SK-MEL-5 (cell line): ENCODE measurements at places on chromosomes 1 and 21. TPM values are rescaled to one million over a fixed set of nuclear protein-coding genes. Genes with fewer than 3 reads are reported as not detected.

Gene A3GALT2
- not detected in 2 replicates for total RNA-seq

Gene S100A1
- total RNA-seq = 563 and 586 TPM in 2 replicates

Gene TDRD10
- not detected in 2 replicates for total RNA-seq

Gene LINGO4
- not detected in 2 replicates for total RNA-seq

Gene CASQ2
- 0.35 and 0.42 TPM in 2 replicates for total RNA-seq

Gene GFI1
- 0.08 and 0.61 TPM in 2 replicates for total RNA-seq

Gene FAM177B
- total RNA-seq = not detected in 2 replicates

Gene SPRR2G
- total RNA-seq = not detected in 2 replicates

DNA sequence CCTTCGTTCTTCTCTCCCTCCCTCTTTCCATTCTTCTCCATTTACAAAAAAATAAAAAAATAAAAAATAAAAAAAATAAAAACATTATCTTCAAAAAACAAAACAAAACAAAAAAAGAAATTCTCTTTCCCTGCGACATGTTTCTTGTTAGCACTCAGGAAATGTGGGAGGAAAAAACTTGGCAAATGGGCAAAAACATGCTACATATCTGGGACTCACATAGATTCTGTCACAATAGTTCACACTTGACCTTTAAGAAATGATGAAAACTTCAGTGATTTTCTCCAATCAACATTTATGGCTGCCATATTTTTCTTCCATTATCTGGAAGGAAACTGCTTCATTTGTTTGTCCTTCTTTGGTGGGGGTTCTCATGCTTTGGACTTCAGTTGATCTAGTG lies 109.3 kb downstream of the PRKAB2 start:
- DNase-seq = no peak

- no peak for DNase-seq
These were observed 49.8 kb upstream of the OLIG2 start for GRCh38 chr21:32975811-32976431.

DNA sequence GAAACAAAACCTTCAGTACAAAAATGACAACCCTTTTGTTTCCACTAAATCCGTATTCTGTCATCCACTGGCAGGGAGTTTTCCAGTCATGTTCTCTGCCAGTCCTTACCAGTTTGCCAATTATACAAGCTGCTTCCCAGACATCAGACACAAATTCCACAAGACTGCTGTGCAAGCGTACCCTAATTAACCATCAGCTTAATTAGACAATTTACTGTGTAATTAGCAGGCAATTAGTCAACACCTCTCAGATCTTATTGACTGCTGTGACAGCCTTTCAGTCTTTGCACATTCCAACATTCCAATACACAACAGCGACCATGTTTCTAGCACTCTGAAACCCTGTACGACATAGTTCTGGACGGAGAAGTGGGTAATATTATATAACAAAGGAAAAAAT lies 420.1 kb downstream of the DPYD start:
- DNase-seq = no peak

- DNase-seq = no peak
These were observed 113.7 kb upstream of the RUNX1 start for GRCh38 chr21:35162831-35163230.

DNA sequence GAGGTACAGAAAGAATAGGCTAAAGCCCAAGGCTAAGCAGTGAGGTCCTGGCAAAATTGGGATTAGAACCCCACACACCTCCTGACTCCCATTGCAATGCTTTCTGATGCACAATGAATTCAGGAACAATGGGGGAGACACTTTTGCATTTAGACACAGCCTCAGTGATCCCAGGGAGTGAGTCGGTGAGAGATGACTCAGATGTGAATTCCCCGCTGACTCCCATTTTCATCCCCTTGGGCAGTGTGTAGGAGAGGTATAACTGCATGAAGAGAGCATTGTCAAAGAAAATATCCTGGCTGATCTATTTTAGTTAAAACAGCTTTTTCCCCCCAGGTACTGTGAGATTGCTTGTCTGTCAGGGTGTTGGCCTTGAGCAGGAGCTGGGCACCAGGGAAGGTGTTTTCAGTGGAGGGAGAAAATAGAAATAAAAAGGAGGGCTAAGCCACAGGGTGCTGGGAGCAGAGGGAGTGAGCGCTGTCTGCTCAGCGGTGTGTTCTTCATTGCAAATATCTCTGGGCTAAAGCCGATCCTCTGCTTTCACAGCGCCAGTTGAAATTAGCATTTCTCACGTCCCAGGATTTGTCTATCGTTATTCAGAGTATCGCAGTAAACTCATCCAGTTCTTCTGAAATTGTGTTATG lies 247.7 kb upstream of the PTBP2 start:
- peak; percentile 2 for DNase-seq

DNA sequence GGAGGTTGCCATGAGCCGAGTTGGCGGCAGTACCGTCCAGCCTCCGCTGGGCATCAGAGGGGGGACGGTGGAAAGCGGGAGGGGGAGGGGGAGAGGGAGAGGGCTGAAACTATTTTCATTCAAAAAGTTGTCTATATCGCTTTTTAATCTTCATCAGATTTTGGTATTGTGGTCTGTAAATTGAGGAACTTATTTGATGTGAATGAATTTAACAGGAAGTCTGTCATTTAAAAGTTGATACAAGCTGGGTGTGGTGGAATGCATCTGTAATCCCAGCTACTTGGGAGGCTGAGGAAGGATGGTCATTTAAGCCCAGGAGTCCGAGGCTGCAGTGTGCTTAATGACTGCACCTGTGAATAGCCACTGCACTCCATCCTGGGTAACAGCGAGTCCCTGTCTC lies 3.0 kb upstream of the EPHX4 start:
- no peak for DNase-seq

GRCh38 chr21:15209224-15209623 lies 144.4 kb upstream of the NRIP1 start:
- peak; percentile 8 for DNase-seq

- no peak for DNase-seq
These were observed 28.7 kb upstream of the TRAPPC10 start for GRCh38 chr21:43983390-43983789.

DNA sequence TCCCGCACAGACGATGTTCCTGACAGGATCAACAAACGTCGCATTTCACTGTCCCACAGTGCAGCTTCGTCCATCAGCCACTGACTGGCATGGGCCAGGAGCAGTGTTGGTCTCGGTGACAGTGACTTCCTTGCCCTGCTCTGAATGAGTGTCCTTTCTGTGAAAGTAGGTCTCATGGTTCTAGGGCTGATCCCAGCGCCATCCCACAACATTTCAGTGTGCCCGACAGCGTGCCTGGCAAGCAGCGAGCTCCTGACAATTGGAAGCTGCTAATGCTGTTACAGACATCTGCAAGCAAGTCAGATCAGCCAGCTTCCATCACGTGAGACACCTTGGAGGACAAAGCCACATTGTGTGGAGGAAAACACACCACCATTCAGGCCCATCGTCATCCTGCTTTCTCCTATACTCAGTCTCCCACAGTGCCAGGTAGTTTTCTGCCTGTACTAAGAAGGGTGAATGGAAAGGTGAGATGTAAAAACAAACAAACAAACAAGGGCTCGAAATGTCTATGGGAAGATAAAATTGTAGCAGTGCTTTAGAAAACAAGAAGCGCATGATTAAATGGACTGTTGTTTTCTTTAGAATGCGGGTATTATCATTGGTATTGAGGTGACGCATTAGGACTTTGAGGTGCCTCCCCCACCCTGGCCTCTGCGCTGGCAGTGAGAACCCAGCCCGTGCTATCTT lies 21.9 kb downstream of the ERRFI1 start:
- peak; percentile 83 for DNase-seq

DNA sequence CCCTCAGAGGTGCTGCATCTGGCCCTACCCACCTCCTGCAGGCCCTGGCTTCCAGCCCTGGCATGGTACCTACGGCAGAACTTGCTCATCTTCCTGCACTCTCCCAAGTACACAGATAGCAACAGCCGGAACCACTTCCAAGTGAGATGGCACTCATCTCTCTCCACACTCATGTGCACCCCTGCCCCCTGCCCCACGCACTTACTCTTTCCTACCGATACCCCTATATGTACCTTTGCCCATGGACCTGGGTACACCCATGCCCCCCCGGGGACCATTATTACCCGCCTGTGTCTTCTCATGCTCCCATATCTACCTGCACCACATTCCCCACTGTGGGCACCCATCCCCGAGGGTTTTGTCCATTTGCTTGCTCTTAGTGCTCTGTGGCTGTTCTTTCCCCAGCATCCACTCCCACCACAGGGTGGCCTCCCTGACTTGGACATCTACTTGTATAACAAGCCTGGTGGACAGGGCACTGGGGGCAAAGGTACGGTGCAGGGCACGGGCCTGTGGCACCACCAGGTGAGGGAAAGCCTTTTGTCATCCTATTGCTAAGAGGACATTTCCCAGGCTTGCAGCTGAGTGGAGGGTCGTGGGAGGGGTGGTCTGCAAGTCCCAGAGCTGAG lies 14.7 kb downstream of the HYI start:
- no peak for DNase-seq

DNA sequence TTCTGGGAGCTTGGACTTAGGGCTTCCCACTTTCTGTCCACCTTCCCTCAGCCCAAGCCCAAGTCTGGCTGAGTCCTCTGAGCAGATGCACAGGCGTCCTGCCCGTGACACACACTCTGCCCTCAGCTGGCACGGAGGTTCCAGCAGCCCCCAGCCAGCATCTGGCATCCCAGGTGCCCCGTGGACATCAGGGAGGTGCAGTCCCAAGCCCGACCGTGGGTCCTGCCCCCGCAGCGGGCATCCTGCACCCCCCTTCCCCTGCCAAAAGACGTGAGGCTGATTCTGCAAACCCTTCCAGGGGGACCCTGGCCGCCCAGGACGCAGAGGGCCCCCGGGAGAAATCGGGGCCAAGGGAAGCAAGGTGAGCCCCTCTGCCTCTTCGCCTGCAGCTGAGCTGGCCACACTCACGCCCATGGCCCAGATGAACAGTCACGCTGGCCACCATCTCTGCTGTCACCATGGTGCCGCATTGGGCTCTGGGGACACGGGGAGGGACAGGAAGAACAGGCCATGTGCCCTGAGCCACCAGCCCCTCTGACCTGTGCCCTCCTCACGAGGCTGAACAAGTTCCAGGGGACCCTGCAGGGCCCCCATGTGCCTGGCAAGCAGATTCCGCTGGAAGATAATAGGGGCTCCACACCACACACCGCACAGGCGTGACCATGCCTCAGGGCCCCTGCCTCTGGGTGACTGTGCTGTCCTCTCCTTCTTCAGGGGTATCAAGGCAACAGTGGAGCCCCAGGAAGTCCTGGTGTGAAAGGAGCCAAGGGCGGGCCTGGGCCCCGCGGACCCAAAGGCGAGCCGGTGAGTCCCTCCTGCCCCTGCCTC lies 20.6 kb downstream of the COL6A2 start:
- no peak for DNase-seq

GRCh38 chr1:15027515-15027986 lies 126.0 kb upstream of the TMEM51 start:
- peak; percentile 64 for DNase-seq

GRCh38 chr1:109197158-109198042 lies 16.3 kb upstream of the SARS1 start:
- DNase-seq = no peak

- DNase-seq = no peak
These were observed 23.4 kb upstream of the ADARB1 start for GRCh38 chr21:45050797-45051489.

DNA sequence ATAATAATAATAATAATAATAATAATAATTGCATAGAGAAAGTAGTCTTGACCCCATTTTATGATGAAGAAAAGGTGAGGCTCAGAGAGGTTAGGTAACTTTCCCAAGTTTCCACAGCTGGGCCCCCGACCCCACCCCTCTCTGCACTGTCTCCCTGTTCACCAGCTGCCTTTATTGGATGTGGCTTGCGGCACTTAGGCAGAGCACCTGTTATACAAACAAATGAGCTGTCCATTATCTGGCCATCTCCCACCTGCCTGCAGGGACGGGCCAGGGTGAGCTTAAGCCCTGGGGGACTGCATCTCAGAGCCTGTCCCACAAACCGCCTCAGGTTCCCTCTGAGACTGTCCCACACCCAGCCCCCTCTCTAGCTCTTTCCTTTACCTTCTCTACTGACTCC lies 10.1 kb upstream of the EFNA1 start:
- DNase-seq = no peak

DNA sequence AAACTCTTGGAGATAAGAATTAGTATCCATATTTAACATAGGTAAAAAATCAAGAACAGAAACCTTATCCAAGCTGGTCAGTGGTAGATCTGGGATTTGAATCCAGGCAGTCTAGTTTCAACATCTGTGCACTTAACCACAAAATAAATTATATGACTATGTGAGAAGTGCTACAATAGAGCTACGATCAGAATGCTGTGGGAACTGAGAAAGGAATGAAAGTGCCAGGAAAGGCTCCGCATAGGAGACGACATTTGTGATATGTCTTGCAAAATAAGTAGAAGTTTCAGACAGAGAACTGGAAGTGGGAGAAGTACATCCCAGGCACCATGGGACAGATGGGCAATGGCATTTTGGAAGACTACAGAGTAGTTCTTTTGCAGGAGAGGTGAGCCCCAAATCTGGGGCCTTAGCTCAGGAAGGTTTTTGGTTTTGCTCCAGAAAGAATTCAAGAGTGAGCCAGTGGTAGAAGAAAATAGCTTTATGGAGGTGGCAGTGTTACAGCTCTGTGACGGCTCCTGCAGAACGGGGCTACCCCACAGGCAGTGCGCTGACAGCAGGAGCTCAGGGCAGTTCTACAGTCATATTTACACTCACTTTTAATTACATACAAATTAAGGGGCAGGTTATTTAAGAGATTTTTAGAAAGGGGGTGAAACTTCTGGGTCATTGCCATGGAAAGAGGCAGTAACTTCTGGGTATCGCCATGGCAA lies 25.5 kb upstream of the GJA5 start:
- no peak for DNase-seq

DNA sequence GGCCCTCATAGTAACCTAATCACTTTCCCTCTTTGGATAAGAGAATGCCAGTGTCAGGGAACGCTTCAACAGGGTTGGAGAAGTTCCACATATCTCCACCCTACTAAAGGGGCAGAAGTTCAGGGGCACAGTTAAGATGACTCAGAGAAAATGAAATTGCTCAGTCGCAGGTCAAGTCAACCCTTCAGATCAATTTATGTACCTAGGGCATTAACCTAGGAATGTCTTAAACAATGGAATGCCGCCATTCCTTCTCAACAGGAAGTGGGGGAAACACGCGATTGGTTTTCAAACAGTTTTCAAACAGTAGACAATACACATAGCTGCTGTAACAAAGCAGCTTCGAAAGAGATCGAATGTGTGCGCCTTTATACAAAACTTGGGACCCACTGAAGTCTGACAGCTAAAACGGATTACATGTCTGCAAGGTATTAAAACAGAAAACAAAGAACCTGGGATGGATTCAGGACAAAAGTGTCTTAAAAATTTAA lies 897 bp downstream of the SLC25A24 start:
- DNase-seq = peak; percentile 28

DNA sequence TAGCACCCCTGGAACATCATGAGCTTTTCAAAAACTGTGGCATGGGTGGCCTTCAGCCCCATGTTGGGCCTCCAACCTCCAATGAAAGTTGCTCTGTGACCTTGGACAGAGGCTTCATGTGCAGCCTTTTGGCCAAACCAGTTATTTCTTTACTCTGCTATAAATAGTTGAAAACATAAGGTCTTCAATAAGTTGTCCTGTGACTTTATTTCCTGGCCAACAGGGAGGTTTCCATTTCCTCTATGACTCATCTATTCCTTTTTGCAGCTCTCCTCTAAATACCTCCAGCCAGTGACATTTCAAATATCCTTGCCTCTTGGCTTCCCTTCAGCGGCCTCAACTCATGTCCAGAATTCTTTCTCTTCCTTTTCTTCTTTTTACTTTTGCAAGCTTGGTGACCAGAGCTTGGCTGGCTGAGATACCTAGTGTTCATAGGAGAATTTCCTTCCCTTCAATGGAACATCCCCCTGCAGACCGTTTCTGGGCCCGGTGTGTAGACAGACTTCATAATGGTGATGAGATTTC lies 22.7 kb upstream of the TRIM67 start:
- peak; percentile 83 for DNase-seq

- DNase-seq = no peak
These were observed 39.0 kb downstream of the OLFM3 start for GRCh38 chr1:101957771-101958170.

GRCh38 chr1:31669433-31669785 lies 24.7 kb upstream of the PEF1 start:
- DNase-seq = no peak
